CD4-positive, alpha-beta T cell treated with Interleukin-1 beta for 1 hour (primary cell): ENCODE measurements at places on chromosomes 6 and 20.

DNA sequence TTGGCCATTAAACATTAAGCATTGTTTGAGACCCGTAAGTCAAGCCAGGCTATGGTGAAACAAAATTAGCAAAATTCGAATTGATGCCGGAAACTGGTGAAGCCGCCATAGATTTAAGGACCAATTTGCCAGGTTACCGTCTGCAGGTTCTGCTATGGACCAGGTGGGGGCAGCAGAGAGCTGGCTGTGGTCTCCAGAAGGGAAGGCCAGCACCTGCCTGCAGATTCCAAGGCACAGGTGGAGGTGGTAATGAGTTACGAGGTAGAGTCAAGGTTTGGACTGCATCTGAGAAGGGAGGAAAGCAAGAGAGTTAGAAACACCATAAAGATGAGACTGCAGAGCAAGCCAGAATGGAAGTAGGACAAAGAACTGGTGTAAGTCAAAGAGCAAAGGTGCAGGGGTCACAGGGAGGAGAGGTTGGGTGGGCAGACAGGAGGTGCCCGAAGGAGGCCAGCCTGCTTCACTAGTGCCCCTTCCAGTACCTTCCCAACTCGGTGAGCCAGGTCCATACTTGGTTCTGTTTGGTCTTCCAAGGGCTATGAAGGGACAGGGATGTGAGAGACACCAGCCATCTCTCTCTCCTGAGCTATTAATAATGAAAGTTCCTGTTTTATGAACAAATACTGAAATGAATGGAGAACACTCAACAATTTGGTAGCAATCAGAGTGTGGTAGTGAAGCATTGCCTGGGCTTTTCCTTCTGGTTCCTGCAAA is 131.6 kb upstream of the ESR1 start:
- peak; percentile 47 for DNase-seq

DNA sequence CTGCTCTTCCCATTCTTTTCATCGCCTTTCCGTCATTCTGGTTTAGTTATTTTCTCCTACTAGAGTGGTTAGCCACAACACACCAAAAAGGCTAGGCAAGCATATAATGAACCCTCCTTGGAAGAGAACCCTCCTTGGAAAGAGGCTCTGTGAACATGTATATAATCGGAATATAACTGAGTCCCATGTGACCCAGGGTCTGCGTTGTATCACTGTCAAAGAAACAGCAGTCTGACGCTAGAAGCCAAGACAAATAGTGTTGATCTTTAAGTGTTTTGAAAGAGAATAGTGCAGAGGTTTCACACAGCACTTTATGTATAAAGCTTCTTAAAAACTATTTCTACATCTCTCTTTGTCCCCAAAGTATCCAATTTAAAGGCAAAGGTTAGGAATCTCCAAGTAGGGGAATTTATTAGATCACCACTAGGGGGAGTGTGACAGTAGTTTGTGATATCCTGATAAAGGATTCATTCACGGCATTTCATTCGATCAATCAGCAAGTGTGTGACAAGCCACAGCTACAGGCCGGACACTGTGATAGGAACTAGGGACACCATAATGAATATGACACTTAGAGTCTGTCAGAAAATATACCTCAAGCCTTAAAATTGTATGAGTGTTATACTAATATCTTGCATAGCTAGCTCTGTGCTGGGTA is 395.3 kb downstream of the CD109 start:
- peak; percentile 11 for DNase-seq

DNA sequence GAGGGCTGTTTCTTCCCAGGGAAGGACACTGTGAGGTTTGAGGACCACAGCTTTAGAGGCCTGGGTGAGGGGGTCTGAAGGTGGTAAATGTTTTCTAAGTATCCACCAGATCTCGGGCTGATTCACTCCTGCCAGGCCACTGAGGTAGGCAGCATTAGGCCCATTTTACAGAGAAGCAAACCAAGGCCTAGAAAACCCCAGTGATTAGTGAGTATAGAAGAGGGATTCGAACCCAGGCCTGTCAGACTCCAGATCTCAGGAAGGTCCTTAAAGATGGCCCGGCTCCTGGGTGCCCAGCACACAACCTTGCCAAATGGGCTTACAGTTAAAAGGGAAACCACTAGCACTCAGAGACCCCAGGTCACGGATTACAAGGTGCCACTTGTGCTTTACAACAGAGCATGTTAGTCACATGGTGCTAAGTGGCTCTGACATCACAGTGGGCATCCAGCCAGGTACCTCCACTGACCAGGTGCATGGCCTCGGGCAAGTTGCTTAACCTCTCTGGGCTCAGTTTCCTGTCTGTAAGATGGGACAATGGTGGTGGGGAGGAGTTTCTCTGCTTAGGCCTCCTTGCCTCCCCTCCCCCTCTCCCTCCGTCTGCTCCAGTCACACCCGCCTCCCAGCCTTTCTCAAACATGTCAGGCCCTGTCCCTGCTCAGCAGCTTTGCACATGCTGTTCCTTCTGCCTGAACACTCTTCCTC is 18.8 kb upstream of the SIRPA start:
- no peak for DNase-seq

GRCh38 chr6:163588220-163588919 is 173.9 kb downstream of the QKI start:
- no peak for DNase-seq

GRCh38 chr6:22699151-22699550 is 129.8 kb downstream of the HDGFL1 start:
- no peak for DNase-seq

DNA sequence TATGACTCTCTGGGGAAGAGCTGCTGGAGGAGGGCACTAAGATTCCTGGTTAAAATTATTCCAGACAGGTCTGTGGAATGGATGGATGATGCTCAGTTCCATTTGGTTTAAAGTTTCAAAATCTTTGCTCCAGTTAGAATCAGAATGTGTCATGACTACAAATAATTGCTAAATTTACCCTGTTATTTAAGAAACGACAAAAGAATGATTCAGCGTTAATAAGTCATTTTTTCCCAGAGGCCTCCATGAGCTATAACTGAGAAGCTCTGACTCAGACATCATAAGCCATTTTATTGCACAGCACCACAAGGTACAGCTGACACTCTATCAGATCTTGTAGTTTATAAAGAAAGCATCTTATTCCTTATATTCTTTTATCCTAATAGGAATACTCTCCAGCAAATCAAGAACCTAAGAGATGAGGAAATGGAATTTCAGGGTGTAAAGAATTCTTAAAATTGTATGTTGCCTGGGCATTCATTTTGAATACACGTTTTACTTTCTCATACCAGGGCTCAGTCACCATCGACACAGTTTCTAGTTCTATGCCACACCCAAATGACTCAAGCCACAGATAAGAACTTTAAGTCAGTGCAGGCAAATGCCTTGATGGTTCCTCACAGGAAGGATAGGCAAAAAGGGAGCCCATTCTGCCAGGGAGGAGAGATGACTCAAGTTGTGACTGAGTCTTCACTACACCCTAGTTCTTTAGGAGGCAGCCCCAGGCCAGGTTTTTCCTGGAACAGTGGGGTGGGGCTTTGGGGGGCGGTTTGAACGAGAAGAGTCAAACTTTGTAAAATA is 636.0 kb downstream of the MMUT start:
- no peak for DNase-seq

DNA sequence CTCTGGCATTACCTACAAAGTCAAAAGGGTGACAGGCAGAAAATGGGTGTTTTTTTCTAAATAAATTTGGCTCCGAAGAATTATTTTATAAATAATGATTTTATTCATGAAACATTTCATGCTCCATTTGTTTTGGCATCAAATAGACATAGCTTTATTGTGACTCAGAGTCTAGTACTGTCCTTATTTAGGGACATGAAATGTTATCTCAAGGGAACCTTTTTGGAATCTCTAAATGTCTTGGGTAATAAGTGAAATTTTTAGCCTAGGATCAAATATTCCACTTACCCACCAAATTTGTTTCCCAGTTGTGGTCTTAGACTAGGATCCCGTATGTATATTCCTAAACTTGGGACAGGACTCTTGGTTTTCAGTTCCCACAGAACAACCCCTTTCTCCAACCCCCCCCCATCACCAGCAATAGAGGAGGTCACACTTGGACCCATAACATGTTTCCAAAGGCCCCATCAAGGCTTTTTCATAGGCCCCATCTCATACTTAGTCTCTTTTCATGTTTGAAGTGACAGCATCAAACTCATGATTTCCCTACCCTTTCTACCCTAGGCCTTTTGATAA is 81.8 kb downstream of the JAG1 start:
- no peak for DNase-seq

DNA sequence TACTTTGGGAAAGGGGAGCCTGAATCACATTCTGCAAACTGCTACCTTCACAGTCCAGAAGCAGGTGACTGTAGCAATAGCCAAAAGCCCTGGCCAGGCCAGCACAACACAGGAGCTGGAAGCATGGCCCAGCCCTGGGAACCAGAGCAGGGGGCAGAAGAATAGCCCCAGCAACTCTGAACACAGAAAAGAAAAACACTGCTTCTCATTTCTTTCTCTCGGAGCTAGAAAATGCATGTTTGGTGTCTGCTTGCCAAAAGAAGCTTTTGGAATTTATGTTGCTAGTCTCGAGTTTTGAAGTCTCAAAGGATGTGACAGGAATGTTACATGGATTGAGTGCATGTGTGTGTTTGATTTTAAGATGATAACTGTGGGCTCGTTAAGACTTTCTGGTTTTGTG is 79.8 kb upstream of the SCAF8 start:
- no peak for DNase-seq

DNA sequence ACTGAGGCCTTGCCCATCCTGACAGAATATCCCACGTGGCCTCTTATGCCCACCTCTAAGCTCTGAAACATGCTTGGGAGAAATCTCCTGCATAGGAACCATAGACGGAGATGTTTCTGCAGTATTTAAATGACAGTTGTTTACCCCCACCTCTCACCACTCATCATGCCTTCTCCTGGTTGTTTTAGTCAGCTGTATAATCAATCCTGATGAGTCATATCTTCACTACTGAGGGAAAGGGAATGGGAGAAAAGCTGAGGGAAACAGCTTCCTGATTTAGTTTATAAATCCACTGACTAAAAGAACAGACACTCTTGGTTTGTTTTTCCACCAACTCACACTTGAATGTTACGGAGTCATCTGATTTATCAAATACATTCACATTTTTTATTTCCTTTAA is 113.2 kb upstream of the TENT5A start:
- DNase-seq, result no peak

DNA sequence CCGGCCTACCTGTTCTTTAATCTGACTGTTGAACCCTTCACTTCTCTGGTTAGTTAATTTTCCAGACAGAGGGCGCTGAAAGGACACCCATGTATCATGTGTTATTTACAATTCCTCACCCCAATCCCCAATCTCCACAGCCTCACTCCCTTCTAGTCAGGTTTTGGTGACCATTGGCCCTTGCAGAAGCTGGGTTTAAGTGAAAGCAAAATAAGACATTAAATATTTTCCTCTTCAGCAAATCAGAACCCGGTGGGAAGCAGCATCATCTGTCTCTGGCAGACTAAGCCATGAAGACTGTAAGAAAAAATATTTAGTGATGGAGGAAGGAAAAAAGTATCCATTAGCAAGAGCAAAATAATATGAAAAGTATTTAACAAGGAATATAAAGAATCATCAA is 9.4 kb upstream of the HLA-DQA1 start:
- DNase-seq, result peak; percentile 71

- no peak for DNase-seq
Observed at GRCh38 chr6:17227403-17227802, 53.8 kb upstream of the RBM24 start.

- peak; percentile 74 for DNase-seq
Observed at GRCh38 chr20:46307139-46307998, 929 bp downstream of the CDH22 start.

GRCh38 chr6:124536157-124536841 is 425.9 kb upstream of the RNF217 start:
- no peak for DNase-seq

- no peak for DNase-seq
Observed at GRCh38 chr6:35173044-35173426, 31.9 kb upstream of the TCP11 start.

DNA sequence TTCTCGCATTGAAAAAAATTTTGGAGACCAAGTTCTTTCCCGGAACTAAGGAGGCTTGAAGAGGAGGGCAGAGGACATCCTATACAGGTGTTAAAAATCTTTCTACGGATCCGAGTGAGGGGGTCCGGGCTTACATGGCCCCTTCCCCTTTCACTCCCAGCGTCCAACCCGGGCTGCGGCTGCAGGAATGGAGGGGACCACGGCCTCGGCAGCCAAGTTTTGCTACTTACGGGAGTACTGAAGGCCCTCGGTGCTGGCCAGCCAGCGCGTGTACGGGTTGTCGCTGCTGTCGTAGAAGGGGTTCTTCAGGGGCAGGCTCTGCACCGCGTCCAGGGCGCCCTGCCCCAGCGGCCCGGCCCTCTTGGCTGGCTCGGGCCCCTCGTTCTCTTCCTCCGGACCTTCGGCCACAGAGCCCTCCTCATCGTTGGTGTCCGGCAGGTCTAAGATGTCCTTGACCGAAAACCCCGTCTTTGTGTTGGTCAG is 642 bp downstream of the NKX2-2 start:
- no peak for DNase-seq

DNA sequence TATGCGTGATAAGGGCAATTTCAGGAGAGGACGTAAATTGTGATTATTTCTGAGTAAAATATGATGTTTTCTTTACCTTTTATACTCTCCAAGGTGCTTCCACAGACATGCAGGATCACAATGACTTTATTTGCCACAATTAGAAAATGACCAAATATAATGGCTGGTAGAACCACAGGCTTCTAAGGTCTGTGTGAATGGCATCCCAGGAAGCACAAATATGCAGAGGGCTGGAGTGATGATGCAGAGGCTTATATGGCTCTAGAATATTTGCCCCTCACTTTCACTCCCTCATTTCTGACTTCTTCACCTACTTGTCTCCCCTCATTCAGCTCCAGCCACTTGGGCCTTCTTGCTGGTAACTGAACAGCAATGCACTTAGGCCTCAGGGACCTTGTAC is 502.1 kb upstream of the MAP3K7 start:
- DNase-seq, result no peak

DNA sequence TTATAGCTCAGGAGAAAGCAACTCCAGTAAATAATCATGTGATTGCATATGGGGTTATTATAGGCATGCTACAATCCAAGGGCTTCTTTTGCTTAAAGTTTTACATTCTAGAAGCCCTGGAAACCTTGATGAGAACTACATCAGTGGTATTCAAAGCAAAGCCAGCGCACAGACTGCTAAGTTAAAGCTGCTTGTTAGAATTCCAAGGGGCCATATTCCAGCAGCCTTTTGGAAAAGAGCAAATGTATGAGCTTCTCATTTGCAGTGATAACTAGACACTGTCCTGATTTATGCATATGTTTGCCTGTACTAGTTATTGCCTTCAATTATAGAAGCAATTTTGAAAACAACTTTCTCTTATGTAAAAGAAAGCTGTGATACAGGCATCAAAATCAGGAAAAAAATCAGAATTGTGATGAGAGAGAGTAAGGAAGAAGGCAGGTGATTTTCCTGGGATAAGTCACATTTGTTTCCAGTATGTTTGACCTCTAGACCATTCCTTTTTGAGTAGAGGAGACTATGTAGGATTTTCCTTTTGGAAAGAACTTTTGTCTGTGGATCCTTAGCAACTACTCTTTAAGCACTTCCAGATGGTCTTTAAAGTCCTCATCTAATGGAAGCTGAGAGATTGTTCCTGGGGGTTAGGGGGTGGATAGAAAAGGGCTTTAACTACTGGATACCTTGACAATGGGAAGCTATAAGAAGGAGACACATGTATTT is 159.2 kb downstream of the PLCB4 start:
- DNase-seq, result no peak
